ENCODE measurements at places on chromosomes 6 and 20. TPM values are rescaled to one million over a fixed set of nuclear protein-coding genes. Genes with fewer than 3 reads are reported as not detected.

GRCh38 chr6:14305131-14305530, 187.6 kb downstream of the CD83 start:
- DNase-seq: no peak

- no peak for DNase-seq
Observed at GRCh38 chr6:101777646-101778045, 384.1 kb downstream of the GRIK2 start.

Gene RBM38
- total RNA-seq: 20.7 TPM

GRCh38 chr6:99822741-99823512, 171.1 kb downstream of the MCHR2 start:
- no peak for DNase-seq

DNA sequence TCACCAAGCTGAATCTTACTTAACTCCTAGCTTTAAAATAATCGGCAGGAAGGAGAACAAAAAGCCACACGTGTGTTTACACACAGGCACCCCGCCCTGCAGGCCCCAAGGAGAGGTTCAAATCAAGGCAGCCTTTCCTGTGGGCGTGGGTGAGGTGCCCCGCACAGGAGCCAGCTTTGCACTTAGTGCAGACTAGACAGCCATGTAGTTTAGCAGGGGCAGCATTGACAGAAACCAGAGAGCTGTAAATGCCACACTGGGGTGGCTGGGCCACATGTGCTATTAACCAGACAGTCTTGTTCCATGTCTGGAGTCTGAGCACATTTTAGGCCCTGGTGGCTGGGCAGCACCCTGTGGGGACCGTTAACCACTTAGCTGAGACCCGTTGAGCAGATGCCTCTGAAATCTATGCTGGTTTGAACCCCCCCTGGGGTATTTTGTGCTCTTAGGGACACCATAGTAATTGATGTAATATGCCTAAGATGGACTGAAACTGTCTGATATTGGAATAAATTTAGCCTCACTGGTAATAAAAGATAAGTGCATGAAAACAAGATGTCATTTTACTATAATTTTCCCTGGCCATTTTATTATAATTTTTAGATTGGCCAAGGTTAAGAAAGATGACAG, 106.4 kb upstream of the KCNG1 start:
- DNase-seq: no peak

DNA sequence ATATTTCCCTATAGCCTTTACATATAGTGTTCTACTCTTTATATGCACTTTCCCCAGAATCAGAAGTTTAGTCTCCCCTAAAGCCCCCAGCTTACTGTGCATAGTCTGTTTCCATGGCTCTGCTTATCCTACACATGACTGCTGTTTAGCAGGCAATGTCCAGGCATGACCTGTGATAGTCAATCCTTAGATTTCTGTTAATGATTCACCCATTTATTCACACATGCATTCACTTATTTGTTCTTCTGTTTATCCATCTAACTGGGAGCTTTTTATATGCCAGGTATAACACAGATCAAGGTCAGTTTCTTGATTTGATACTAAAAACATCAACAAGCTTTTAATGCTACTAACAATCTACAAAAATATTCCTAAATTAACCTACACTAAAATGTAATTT, 300.8 kb downstream of the PHF3 start:
- DNase-seq: no peak

Gene PRL
- total RNA-seq: not detected

GRCh38 chr6:167528239-167528638, 203.4 kb downstream of the TTLL2 start:
- no peak for DNase-seq

- DNase-seq: no peak
Observed at GRCh38 chr6:149132336-149132735, 185.2 kb upstream of the TAB2 start.

Gene PXMP4
- 7.5 TPM for total RNA-seq

Gene TGM2
- 561 TPM for total RNA-seq

- DNase-seq: no peak
Observed at GRCh38 chr20:60494476-60494875, 536.3 kb downstream of the CDH26 start.

DNA sequence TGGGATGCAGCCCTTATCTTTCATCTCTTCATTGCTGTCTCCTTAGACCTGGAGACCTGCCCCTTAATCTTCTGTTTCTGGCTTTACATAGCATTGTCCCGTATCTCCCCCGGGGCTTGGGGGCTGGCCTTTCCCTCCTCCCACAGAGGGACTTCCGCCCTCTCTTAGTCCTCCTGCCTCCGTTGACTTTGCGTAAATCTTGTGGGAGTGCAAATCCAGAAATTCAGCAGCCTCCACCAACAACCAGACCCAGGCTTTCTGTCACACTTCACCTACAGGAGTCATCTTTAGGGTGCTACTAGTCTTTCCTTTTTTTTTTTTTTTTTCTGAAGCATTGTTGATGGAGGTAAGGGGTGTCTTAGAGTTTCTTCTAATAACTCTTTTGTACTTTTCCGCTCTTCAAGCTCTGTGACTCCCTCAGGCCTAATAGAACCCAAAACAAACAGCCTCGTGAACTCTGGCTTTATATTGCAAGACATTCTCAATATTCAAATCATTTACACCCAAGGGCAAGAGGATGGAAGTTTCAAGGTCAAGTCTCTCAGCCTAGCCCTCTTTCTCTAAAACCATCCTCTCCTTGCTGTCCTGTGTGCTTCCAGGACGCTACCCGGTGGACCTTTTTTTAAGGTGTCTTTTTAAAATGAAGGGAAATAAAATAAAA, 66.2 kb downstream of the RREB1 start:
- no peak for DNase-seq

Data from aorta (tissue), 5 donors.